DND-41 (cell line): ENCODE measurements at places on chromosomes 5 and 9.

DNA sequence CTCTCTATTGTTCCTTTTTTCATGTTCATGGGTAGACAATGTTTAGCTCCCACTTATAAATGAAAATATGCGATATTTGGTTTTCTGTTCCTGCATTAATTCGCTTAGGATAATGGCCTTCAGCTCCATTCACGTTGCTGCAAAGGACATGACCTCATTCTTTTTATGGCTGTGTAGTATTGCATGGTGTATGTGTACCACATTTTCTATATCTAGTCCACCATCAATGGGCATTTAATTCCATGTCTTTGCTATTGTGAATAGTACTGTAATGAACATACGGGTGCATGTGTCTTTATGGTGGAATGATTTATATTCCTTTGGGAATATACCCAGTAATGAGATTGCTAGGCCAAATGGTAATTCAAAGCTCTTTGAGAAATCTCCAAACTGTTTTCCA lies 392.0 kb downstream of the EFNA5 start:
- H3K27ac ChIP-seq: no peak overlapping the region
- no peak for DNase-seq
- H3K27me3 ChIP-seq: no peaks in the 10 kb centered on the region
- no peaks in the 10 kb centered on the region for H3K36me3 ChIP-seq
- no peak overlapping the region for H3K4me3 ChIP-seq

- no peaks in the 10 kb centered on the region for H3K27me3 ChIP-seq
- H3K36me3 ChIP-seq: peaks cover 96% of the 10 kb centered on the region
- no peak for DNase-seq
- no peaks in the 10 kb centered on the region for H3K4me1 ChIP-seq
Observed at GRCh38 chr5:150035139-150035895, 34.8 kb downstream of the HMGXB3 start.

DNA sequence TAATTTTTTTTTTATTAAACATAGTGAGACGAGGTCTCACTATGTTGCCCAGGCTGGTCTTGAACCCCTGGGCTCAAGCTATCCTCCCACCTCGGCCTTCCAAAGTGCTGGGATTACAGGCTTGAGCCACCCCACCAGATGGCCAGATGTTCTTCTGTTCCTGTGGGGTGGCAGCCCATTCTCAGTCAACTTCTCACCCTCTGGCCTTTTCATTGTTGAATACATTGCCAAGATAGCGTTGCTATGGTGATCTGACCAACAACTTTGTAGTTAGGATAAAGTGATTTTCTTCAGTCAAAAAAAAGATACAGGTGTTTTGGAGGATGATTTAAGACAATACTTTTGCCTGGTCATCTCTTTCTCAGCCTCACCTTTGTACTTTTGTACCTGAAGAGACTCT lies 109.1 kb downstream of the EGFLAM start:
- 0 out of 2 replicates have a peak, but pooled peaks cover 4% of the 10 kb centered on the region for H3K4me1 ChIP-seq
- peaks cover 16% of the 10 kb centered on the region for H3K27me3 ChIP-seq
- H3K36me3 ChIP-seq: no peaks in the 10 kb centered on the region
- H3K4me3 ChIP-seq: no peak overlapping the region
- H3K27ac ChIP-seq: no peak overlapping the region

DNA sequence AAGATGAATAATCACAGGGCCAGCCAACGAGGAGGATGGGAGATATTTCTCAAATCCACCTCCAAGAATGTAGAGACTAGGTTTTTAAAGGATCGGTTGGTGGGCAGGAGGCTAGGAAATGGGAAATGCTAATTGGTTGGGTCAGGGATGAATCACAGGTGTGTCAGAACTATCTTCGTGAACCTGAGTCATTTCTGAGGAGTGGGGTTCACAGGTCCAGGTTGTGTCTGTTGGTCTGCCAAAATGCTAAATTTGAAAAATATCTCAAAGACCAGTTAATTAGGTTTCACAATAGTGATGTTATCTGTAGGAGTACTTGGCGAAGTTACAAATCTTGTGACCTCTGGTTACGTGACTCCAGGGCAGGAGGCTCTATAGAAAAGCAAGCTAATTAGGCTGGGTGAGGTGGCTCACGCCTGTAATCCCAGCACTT lies 2.6 kb upstream of the PLAA start:
- no peak overlapping the region for H3K4me3 ChIP-seq
- no peaks in the 10 kb centered on the region; the same call in 1 of the 2 replicates for H3K36me3 ChIP-seq
- H3K4me1 ChIP-seq: peaks cover 25% of the 10 kb centered on the region
- DNase-seq: no peak
- H3K27ac ChIP-seq: no peak overlapping the region
- no peaks in the 10 kb centered on the region for H3K27me3 ChIP-seq

DNA sequence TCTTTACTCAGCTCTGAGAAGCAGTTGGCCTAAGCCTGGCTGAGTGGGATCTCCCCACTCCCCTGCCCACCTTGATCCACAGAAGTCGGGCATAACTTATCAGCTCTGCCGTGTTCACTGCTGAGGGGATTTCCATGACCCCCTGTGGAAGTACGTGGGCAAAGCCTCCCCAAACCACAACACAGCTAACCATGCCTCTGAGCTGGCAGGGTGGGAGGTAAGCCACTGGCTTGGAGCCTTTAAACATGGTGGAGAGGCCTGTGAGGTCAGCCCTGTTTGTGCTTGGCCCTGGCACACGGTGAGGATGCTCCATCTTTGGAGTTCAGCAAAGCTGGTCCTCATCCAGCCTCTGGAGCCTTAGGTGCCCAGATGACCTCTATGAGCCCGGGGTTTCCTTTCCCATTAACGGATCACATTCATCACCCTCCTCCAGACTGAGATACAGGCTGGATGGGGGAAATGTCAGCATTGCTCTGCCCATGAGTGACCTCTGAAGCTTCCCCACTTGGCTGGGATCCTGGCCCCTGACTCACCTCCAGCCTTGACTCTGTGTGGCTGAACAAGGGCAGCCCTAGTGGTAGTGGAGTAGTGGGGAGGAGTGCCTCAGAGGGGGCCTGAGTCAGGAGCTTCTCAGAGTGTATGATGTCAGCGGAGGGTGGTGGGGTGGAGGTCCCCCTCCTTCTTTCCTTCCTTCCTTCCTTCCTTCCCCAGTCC lies 6.2 kb downstream of the PDLIM4 start:
- no peak for DNase-seq
- no peak overlapping the region for H3K4me3 ChIP-seq
- H3K36me3 ChIP-seq: no peaks in the 10 kb centered on the region
- no peak overlapping the region for H3K27ac ChIP-seq

- H3K27ac ChIP-seq: no peak overlapping the region
- no peaks in the 10 kb centered on the region for H3K27me3 ChIP-seq
- no peak overlapping the region for H3K4me3 ChIP-seq
- no peak for DNase-seq
- peaks cover 4% of the 10 kb centered on the region; the same call in 1 of the 2 replicates for H3K4me1 ChIP-seq
Observed at GRCh38 chr5:43294226-43294625, 19.0 kb downstream of the HMGCS1 start.

DNA sequence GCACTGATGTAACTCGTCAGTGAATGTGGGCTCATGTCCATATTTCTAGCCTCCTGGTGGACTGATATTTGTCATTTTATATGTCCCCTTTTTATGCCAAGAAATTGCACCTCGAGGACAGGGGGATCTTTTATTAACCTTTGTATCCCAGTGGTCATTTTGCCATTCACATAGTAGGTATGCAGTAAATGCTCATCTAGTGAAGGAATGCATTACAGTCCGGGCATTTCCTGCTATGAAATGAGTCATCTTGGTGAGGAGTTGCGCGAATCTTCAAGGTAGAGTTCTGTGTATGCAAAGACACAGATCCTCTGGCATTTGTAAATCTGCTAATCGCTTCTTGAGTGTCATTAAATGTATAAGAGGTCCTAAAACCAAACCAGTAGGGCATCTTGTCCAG lies 755.5 kb upstream of the ADAMTS16 start:
- H3K36me3 ChIP-seq: no peaks in the 10 kb centered on the region
- H3K27ac ChIP-seq: 0 out of 2 replicates have a peak overlapping the region, but pooled peaks have one; percentile 19
- no peak for DNase-seq
- no peak overlapping the region for H3K4me3 ChIP-seq
- H3K4me1 ChIP-seq: peaks cover 5% of the 10 kb centered on the region; the same call in 1 of the 2 replicates
- no peaks in the 10 kb centered on the region for H3K27me3 ChIP-seq

- H3K27ac ChIP-seq: no peak overlapping the region
- DNase-seq: no peak
- H3K4me1 ChIP-seq: peaks cover 47% of the 10 kb centered on the region
- H3K4me3 ChIP-seq: no peak overlapping the region
- no peaks in the 10 kb centered on the region for H3K36me3 ChIP-seq
- H3K27me3 ChIP-seq: no peaks in the 10 kb centered on the region
Observed at GRCh38 chr5:131212471-131213021, 41.8 kb downstream of the LYRM7 start.

DNA sequence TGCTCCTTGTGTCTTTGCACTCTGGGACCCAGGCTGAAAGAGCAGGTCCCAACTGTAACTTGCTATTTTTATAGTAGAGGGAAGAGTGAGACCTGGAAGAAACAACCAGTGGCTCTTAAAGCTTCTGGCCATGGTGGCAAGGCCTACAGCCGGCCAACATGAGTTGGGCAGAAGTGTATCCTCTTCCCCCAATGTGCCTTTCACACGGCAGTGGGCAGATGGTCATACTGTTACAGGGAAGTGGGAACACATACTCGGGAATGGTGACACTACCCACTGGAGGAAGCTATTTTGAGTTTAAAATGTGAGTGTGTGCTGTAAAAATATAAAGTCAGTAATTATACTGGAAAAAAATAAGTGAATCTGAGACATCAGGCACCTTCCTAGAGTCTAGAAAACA lies 116.0 kb downstream of the MVB12B start:
- H3K4me1 ChIP-seq: no peaks in the 10 kb centered on the region
- no peak overlapping the region for H3K4me3 ChIP-seq
- H3K36me3 ChIP-seq: no peaks in the 10 kb centered on the region
- no peak overlapping the region for H3K27ac ChIP-seq
- no peaks in the 10 kb centered on the region for H3K27me3 ChIP-seq
- no peak for DNase-seq

GRCh38 chr9:16552252-16552651 lies 318.2 kb downstream of the BNC2 start:
- no peaks in the 10 kb centered on the region for H3K4me1 ChIP-seq
- no peaks in the 10 kb centered on the region for H3K36me3 ChIP-seq
- H3K27ac ChIP-seq: no peak overlapping the region
- no peak overlapping the region for H3K4me3 ChIP-seq
- no peaks in the 10 kb centered on the region for H3K27me3 ChIP-seq
- no peak for DNase-seq

DNA sequence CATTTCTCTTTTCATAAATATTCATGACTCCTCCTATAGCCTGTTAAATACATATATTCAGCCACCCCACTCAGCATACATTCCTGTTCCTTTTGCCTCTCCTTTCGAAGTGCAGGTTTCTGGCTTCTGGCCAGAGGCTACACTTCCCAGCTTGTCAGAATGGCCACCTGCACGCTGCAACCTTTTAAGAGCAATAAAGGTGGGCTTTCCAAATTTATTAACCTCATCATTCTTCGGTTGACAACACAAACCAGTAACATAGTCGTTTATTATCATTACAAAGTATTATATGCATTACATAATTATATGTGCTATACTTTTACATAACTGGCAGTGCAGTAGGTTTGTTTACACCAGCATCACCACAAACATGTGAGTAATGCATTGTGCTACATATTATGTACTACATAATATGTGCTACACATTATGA lies 16.5 kb upstream of the TMEM171 start:
- H3K4me1 ChIP-seq: no peaks in the 10 kb centered on the region
- H3K36me3 ChIP-seq: no peaks in the 10 kb centered on the region
- no peak overlapping the region for H3K4me3 ChIP-seq
- H3K27me3 ChIP-seq: no peaks in the 10 kb centered on the region

- no peak overlapping the region for H3K4me3 ChIP-seq
- no peaks in the 10 kb centered on the region for H3K36me3 ChIP-seq
- no peak overlapping the region for H3K27ac ChIP-seq
- no peak for DNase-seq
- peaks cover 19% of the 10 kb centered on the region for H3K27me3 ChIP-seq
Observed at GRCh38 chr9:129435988-129436717, 184.7 kb downstream of the C9orf50 start.

DNA sequence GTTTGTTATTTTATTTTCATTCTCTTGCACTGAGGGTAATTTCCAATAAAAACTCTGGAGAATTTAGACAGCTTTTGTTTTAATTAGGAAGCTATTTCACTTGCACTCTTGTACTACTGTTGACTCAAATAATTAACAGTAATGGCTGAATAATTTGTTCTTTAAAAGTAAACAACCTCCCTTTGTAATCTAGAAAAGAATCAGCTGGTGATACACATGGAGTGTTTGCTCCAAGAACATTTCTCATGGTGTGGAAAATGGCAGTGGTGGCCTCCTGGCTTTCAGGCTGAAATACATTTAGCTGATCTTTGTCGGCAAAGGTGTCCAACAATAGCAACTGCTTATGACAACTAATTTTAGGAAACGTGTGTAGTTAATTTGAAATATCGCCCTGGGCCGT lies 129.4 kb downstream of the C9orf152 start:
- no peak for DNase-seq
- no peaks in the 10 kb centered on the region for H3K27me3 ChIP-seq
- H3K4me1 ChIP-seq: no peaks in the 10 kb centered on the region
- H3K36me3 ChIP-seq: peaks cover 6% of the 10 kb centered on the region; the same call in 1 of the 2 replicates

DNA sequence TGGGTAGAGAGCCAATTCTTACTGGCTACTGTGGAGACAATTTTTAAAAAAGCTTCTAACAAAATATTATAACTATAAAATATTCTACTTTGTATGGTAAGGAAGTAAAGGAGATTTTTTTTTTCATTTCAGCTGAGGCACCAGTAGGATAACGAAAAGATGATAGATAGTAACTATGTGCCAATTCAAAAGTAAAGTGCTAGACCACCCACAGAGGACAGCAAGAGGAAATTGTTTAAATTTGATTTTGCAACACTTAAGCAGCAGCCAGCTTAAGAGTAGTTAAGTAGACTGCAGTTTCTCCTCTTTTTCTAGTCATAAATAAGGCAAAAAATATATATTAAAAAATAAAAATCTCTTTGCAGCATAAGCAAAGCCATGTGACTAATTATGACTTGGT lies 1539.3 kb upstream of the ACO1 start:
- H3K27me3 ChIP-seq: no peaks in the 10 kb centered on the region
- no peaks in the 10 kb centered on the region for H3K36me3 ChIP-seq
- H3K4me3 ChIP-seq: no peak overlapping the region
- H3K27ac ChIP-seq: no peak overlapping the region
